ENCODE measurements at places on chromosomes 11 and 22.

DNA sequence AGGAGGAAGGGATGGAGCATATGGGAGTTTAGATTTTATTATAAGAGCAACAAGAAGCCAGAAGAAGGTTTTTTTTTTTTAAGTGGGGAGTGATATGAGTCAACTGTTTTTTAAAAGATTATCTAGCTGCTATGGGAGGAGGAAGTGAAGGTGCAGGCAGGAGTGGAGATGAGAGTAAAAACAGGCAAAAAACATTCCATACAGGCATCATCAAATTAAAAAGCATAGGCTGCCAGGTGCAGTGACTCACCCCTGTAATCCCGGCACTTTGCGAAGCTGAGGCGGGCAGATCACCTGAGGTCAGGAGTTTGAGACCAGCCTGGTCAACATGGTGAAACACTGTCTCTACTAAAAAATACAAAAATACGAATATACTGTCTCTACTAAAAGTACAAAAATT, 368.4 kb upstream of the MTNR1B start:
- DNase-seq: no peak

GRCh38 chr22:48653929-48654328, 1173.7 kb downstream of the BRD1 start:
- no peak for DNase-seq

DNA sequence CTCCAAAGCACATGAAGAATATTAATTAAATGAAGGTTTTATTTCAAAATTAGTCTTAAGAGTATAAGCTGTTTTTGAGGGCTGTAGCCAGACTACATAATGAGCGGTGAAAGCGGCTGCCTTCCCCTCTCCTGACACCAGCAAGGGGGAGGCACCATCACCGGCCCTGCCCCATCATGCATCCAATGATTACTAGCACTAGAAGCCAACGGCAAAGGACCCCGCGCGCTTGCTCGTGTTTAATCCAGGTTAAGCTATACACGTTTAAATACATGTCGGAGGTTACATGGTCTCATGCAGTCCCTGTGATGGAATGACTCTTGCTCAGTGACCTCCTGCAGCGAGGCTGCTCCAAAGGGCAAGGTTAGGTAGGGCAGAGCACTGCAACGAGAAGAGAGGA, 50.3 kb downstream of the FEZ1 start:
- no peak for DNase-seq

- no peak for DNase-seq
Observed at GRCh38 chr22:37951305-37951704, 2.1 kb downstream of the C22orf23 start.

DNA sequence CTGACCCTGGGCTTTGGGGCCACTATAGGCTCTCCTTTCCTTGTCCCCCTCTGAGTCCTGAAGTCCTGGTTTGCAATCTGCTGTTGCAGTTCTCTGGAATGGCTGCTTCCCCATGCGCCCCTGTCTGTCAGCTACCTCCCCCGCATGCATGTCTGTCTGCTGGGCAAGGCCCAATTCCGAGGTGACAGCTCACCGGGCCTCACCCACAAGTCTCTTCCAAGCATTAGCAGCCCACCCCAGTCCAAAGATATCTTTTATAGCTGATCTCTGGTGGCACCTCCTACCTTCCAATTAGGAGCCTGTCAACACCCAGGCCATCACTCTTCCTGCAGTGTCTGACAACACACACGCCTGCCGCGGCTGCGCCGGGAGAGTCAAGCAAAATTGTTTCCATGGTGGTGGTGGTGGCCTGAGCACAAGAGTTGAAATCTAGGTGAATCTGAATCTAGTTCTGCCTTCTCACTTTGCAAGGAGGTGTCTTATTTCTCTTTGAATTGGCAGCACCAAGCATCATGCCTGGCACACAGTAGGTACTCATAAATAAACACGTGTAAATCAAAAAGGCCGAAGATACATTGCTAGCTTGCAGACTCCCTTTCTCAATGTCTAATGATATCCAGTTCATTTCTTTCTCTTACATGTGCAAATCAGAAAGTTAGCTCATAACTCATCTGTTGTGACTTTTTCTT, 1.2 kb upstream of the LMO2 start:
- DNase-seq: no peak

DNA sequence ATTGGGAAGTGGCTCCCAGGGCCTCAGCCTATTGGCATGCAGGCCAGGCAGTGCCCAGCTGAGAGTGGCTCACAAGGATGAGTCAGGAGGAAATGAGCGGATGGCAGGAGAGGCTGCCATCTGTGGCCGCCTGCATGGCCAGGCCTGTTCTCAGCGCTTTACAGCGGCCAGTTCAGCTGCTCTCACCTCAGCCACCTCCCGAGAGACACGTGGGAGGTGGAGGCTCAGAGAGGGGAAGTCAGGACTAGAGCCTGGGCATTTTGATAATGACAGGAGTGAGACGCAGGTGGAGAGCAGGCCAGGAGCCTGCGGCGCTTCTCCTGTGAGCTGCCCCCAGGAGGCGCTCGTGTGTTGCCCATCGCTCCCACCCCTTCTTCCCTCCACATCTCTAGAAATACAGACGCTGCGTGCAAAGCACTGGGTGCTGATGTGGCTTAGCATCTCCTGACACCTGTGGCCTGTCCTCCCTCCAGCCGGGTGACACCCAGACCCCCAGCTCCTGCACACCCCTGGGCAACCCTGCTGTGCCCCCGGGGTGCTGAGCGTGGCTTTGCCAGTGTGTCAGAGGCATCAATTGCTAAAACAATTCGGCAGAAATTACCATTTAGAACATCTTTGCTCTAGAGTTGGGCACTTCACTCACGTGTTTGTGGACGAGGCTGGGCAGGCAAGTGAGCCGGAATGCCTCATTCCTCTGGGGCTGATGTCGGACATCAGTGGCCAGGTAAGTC, 21.4 kb upstream of the PANX2 start:
- DNase-seq: peak; percentile 82

DNA sequence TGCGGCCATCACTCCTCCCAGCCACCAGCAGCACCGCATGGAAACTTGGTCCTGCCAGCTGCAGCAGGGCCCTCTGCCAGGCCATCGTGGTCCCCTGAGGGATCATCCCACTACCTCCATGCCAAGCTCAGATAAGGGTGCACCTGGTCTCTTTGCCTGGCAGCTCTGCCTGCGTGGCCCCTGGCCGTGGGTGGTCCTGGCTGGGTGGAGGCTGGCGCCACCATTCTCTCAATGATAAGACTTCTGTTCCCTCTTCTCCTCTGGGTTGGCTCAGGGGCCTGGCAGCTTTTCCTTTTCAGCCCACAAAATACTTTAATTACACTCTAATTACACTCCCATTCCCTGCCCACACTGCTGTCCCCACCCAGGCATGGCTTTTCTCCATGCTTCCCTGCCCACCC, 26.8 kb upstream of the TSKU start:
- DNase-seq: no peak

GRCh38 chr22:21741790-21742189, 6.2 kb upstream of the YPEL1 start:
- no peak for DNase-seq

- no peak for DNase-seq
Observed at GRCh38 chr11:92627615-92628256, 341.7 kb upstream of the MTNR1B start.

GRCh38 chr11:128694618-128695481, 978 bp downstream of the FLI1 start:
- no peak for DNase-seq

- DNase-seq: peak; percentile 75
Observed at GRCh38 chr11:9601037-9601875, 27.8 kb downstream of the WEE1 start.

DNA sequence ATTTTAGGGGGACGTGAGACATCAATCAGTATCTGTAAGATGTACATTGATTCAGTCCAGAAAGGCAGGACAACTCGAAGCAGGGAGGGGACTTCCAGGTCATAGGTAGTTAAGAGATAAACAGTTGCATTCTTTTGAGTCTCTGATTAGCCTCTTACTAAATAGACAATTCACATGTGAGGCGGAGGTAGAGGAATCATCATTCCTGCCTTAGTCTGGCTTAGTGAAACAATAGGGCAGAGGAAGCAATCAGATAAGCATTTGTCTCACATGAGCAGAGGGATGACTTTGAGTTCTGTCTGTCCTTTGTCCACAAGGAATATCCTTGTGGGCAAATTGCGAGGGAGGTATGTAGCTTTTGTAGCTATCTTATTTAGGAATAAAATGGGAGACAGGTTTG, 248.3 kb downstream of the DDX10 start:
- no peak for DNase-seq

DNA sequence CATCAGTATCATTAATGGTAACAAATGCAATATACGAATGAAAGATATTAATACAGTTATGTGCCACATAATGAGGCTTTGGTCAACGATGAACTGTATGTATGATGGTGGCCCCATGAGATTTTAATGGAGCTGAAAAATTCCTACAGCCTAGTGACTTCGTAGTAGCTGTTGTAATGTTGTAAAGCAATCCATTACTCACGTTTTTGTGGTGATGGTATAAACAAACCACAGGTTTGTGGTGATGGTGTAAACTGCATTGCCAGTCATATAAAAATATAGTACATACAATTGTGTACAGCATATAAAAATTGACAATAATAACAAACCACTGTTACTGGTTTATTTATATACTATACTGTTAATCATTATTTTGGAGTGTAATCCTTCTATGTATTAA, 27.4 kb upstream of the GRIA4 start:
- no peak for DNase-seq

GRCh38 chr22:27668828-27669797, 132.4 kb downstream of the MN1 start:
- peak; percentile 20 for DNase-seq

DNA sequence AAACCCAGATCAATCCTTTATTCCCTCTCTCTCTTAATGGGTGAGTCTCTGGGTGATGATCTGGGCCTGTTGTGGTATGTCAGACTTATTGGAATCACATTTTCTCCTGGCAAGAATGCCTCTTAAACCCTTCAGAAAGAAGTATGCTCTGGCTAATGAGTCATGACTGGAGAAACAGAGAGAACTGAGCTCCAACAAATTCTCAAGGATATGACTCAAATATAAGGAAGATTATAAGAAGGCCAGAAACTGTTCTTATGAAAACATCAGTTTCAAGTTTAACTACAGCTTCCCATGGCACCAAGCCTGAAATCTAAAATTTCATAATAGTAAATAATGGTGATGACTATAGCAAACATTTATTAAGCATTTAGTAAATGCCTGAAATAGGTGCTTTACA, 83.9 kb downstream of the OR5AK2 start:
- DNase-seq: no peak

DNA sequence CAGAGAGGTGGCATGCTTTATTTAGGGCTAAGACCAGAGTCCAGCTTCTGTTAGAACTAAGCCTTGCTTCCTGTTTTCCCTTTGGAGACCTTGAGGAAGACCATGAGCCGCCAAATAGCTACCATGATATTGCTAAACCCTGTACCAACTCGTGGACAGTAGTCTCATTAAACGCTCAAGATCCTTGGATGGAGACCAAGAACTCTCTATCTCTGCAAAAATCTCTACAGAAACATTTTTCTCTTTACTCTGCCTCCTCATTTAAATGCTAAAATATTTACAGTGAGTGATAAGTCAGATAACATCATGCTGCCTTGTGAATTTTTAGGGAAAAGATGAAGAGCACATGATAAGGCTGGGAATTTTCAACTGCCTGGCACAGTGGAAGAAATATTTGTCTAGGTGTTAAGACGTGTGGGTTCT, 197.8 kb downstream of the MAML2 start:
- DNase-seq: no peak

- peak; percentile 72 for DNase-seq
Observed at GRCh38 chr11:11028017-11028692, 170.3 kb upstream of the ZBED5 start.

DNA sequence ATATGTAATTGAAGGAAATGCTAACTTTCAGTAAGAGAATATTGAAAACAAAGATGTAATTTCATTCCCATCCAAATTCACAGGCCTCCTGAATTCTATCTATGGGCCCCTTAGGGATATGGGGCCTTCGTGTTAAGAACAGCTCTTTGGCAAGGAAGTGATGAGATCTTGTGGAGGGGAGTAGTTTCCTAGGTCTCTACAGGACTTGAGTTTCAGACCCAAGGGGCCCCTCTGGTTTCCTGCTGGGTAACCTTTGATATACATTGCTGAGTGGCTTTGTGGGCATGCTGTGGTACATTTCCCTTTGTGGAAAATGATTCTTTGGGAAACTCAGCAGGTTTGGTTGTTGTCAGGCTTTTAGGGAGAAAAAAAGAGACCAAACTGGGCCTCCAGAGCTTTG, 6.2 kb downstream of the STIM1 start:
- no peak for DNase-seq

DNA sequence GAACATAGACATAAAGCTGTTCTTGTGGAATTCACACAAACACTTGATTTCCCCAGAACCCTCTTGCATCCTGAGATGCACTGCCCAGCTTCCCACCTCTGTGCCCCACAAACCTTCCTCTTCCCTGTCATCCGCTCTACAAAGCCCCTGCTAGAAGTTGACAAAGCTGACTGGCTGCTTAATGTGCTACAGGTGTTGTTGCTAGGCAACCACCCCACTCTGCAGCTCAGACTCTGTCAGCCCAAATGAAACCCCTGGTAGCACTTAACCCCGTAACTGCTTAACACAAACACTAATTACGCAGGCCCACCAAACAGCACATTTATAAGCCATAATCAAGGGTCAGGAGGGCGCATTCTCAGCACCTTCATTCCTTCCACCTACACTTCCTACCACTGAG, 172.0 kb upstream of the CADM1 start:
- DNase-seq: no peak

DNA sequence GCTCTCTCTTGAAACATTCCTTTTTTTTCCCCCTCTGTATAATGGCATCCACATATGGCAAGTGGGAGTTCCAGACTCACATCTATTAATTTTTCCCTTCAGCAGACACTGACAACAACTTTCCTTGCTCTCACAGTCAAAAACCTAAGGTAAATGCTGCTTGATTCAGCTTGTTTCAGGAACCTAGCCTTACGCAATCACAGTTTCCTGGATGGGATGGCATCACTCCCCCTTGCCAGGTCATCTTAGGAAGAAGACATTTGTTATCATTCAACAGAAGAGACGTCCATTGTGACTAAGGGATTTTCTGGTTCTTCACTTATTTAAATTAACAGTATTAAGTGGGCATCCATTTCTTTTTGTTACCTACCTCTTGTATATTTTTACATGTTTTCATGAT, 112.0 kb upstream of the PDGFD start:
- no peak for DNase-seq

GRCh38 chr22:36244522-36245391, 5.4 kb upstream of the APOL2 start:
- no peak for DNase-seq
